ENCODE measurements at places on chromosomes 1 and 21. TPM values are rescaled to one million over a fixed set of nuclear protein-coding genes. Genes with fewer than 3 reads are reported as not detected.

The KRTAP20-3 gene
- not detected for total RNA-seq

The OLFML2B gene
- total RNA-seq: 6.7 TPM

DNA sequence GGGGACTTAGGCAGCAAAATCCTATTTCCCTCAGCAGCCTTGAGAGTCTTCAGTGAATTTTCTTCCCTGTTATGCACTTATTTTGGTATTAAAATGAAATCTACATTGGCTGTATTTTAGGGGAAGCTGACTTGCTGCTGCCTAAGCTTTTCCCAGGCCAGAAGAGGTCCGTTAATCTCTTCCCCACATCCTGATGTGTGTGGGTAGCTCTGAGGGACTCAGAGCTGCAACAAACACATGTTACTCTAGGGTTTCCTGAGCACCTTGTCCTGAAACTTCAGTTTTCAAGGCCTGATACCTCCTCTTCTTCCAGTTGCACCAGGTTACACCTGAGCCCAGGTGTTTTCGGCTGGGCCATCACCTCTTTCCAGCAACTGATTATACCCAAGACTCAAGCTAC is 51.5 kb downstream of the SYT6 start:
- no peak for DNase-seq

GRCh38 chr1:15833069-15833679 is 14.3 kb upstream of the SPEN start:
- DNase-seq: peak; percentile 87

DNA sequence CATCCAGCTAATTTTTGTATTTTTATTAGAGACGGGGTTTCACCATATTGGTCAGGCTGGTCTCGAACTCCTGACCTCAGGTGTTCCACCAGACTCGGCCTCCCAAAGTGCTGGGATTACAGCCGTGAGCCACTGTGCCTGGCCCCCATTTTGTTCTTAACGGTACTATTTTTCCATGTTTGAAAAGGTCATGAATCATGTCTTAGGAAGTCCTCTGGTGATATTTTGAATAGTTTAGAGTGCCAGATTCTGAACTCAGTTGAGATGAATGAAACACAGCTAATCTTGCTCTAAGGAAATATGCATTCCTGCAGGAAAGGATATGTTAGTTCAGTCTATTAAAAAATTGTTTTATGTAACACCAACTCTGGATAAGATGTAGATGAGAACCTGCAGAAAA is 62.6 kb upstream of the ATP2B4 start:
- DNase-seq: no peak

DNA sequence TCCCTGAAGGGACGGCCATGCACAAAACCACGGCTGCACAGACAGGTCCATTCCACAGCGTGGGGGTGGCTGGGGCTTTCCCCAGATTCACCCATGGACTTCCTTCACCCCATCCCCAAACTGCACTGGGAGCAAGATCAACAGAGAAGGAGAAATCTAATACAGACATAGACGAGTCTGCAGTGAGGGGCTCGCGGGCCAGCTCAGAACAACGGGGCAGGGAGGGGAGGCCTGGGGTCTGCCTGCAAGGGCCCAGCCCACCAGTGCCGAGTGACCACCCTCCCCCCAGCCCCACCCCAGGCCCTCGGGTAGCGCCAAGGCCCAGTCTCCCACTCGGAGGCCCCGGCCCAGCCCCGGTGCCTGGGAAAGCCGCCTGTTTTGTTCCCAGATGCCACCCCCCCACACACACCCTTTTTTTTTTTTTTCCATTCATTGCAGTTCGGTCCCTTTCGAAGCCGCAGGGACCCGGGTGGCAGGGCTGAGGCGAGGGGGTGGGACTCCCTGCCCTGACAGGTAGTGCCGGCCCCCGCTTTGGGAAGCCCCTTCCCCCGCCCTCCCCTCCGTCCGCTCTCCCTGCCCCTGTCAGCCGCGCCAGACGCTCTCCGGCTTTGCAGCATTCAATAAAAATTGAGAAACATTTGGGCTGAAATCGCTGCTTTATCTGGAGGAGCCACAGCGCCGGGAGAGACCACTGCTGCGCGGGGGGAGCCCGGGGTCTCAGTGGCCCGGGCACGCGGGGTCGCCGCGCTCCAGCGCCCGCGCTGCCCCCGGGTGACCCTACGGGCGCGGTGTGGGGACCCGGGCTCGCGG is 543 bp upstream of the EPHB2 start:
- peak; percentile 75 for DNase-seq

The C8B gene
- not detected for total RNA-seq

- DNase-seq: no peak
Observed at GRCh38 chr1:16141573-16142336, 14.1 kb downstream of the EPHA2 start.

DNA sequence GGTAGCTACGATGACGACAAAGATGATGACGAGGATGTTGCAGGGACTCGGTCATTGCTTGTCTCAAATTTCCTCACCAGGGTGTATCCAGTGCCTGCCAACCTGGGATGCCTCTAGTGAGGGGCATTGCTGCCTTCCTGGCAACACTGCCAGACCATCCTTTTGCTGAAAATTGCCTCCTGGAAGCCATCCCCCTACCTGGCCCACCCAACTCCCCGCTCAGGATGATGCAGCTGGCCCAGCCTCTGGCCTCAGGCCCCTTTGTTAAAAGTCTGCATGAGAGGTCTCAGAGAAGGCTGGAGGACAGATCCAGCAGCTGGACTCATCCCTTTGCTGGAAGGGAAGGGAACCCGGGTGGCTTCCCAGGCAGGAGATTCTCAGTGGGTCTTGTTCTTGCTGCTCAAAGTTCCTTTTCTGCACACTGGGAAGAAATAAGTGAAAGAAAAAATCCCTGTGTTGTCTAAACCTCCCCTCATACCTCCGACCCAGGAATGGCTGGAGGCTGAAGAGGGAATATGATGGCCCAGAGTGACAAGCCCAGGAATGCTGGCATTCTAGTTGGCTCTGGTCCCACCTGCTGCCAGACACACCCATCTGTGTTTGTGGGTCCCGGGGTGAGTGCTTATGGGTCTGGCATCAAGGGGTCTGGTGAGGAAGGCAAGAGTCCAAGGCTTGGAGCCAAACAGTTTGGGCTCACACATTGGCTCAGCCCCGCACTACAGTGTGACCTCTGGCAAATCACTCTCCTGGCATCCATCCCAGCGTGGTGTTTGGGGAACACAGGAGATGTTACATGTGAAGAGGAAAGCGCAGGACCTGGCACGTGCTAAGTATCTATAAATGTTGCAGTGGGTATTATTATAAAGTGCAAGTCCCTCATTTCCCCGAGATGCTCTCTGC is 6.7 kb upstream of the FNDC5 start:
- DNase-seq: no peak

GRCh38 chr1:104136621-104137020 is 386.9 kb downstream of the AMY1C start:
- no peak for DNase-seq

GRCh38 chr1:182111496-182111895 is 50.0 kb upstream of the ZNF648 start:
- no peak for DNase-seq

DNA sequence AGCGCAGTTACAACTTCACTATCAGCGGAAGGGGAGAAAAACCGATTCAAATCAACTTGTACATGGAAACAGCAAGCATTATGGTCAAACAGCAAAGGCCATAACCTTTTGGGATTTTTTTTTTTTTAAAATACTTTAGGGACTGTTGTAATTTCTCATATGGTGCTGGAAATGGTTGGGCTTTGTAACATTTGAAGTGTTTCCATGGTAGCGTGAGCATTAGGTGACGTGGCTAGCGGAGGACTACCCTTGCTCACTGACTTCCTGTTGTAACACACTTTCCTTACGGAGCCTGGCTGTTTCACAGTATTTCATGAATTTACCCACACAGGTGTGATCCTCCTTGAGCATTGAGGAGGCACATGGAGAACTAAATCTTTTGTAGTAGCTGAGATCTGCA is 269.5 kb downstream of the TM2D1 start:
- DNase-seq: no peak

- DNase-seq: no peak
Observed at GRCh38 chr1:26579681-26580111, 50.1 kb downstream of the RPS6KA1 start.

DNA sequence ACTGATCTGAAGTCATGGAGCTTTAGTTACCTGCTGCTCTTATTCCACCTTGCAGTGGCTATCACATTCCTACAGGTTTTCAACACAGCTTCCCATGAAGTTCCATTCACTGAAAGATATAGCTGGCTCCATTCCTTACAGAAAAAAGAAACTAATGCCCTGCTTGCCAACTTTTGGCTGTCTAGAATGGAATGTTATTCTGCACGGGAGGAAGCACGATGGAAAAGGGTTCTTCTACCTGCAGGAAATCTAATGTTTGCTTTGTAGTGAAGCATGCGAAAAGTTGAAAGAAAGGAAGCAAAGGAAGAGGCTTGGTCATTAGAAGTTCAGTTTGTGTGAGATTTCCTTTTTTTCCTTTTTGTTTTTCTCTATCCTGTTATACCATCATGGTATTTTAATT is 32.6 kb downstream of the GIPC2 start:
- no peak for DNase-seq

DNA sequence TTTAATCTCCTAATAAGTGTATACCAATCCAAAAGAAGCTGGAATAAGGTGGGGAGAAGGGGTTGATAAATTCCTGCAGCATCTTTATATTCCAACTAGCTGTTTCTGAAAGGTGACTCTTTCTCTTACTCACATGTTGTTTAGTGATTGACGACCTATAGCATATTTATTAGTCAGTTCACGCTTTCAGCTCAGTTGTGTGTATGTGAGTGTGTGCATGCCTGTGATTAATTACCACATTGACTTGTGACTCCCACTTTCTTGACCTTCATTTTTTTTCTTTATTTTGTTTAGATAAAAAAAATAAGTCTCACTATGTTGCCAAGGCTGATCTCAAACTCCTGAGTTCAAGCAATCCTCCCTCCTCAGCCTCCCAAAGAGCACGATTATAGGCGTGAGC is 44.4 kb downstream of the ATP2B4 start:
- no peak for DNase-seq

- DNase-seq: peak; percentile 83
Observed at GRCh38 chr1:177209357-177209756, 38.6 kb downstream of the BRINP2 start.

GRCh38 chr1:181083842-181084605 is 4.5 kb upstream of the IER5 start:
- DNase-seq: peak; percentile 32

DNA sequence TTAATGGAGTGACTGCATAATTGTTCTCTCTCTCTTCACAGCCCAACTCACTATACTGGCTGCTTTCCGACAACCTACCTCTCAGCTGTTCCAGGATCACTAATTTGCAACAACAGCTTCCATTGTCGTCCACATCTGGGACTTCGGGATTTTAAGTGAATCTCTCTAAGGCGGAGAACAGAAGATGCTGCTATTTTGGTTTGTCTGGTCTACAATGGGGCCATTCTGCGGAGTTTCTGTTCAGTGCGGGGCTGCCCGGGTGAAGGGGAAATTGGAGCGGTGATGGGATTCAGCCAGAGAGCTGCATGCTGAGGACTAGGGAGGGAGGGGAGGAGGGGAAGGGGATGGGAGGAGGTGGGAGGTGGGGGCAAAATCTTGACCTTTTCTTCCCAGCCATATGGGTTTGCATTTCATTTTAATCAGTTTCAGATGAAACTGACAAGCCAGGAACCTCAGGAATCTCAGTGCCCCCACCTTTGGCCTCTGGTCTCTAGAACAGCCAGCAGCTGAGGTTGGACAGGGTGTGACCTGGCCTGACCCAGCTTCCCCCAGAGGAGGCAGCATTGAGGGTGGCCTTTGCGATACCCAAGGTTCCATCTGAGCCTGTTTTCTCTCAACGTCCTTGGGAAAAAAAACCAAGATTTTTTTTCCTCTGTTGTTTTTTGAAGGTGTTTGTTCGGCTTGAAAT is 6.9 kb upstream of the SRP9 start:
- DNase-seq: no peak

DNA sequence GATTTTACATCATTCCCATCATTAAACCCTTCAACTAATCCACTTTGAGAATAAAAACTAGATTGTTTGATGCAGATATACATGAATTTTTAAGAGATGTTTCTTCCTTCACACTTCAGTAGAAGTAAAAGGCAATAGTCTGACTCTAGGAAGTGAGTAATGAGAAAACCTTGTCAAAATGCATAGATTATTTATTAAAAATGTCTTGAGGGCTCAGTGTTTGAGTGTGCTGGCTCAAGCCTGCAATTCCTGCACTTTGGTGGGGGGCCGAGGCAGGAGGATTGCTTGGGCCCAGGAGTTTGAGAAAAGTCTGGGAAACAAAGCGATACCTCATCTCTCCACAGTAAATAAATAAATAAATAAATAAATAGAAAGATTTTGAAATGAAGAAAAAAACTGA is 177.1 kb downstream of the NEGR1 start:
- DNase-seq: no peak

DNA sequence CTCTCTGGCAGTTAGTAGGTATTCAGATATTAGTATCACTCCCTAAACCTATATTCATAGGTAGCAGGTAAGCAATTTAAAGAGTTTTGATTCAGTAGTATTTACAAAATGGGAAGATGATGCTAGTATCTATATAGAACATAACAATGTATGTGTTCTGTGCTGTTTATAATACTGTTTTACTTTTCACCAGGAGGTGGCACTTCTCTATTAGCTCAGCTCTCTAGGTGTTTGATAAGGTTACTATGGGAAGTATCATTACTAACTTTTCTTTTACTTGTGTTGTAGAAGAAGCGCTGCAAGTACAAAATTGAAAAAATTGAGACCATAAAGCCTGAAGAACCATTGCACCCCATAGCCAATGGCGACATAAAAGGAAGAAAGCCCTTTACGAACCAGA is 49.4 kb upstream of the FASLG start:
- DNase-seq: no peak

The GUCA2B gene
- total RNA-seq: not detected
